Mesothelial cell of epicardium (in vitro differentiated cells): ENCODE measurements at places on chromosomes 1 and 21.

DNA sequence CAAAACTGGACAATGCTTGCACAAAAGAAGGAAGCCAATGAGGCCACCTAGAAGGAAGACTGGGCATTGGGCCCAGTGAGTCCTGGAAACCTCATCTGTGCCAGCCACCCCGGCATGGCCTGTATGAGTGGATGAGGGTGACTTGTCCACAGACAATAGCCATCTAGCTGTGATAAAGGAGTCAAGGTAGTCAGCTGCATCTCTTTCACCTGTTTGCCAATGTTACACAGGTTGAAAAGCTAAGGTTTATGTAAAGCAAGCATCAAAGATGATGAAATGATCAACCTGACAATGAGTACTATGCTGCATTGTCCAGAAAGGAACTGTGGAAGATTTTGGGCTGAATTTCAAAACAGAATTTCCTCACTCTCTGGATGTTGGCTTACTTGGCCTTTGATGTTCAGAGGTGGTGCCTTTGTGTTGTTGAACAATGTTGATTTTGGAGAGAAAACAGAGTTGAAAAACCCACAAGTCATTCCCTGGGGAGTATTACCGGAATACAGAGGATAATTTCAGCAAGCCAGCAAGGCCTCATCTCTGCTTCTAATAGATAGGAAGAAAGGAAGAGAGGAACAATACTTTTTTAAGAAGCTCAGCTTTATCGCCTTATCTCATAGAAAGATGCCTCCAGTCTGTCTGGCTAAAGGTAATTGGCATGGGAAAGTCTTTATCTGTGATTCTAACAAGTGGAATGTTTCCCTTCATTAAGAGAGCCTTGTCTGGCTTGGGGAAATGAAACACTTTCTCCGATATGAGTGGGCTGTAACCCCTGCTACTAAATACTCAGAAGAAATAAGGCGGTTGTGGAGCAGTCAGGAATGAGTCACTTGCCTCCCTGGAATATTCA, 11.4 kb upstream of the SELE start:
- no peak for DNase-seq

DNA sequence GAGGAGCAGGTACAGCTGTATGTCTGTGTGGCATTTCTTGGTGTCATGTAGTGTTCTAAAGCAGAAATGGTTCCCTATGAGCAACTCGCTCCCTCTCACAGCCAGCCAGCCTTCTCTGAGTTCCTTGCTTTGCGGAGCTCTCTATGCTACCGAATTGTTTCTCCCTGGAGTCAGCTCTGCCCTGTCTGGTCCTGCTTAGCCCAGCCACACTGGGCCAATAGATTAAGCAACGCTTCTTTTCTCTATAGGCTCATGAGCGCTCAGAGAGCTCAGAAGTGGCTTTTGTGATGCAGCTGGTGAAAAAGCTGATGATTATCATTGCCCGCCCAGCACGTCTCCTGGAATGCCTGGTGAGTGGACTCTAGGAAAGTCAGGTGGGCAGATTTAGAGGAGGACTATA, 113.1 kb downstream of the PIK3R3 start:
- DNase-seq: no peak

DNA sequence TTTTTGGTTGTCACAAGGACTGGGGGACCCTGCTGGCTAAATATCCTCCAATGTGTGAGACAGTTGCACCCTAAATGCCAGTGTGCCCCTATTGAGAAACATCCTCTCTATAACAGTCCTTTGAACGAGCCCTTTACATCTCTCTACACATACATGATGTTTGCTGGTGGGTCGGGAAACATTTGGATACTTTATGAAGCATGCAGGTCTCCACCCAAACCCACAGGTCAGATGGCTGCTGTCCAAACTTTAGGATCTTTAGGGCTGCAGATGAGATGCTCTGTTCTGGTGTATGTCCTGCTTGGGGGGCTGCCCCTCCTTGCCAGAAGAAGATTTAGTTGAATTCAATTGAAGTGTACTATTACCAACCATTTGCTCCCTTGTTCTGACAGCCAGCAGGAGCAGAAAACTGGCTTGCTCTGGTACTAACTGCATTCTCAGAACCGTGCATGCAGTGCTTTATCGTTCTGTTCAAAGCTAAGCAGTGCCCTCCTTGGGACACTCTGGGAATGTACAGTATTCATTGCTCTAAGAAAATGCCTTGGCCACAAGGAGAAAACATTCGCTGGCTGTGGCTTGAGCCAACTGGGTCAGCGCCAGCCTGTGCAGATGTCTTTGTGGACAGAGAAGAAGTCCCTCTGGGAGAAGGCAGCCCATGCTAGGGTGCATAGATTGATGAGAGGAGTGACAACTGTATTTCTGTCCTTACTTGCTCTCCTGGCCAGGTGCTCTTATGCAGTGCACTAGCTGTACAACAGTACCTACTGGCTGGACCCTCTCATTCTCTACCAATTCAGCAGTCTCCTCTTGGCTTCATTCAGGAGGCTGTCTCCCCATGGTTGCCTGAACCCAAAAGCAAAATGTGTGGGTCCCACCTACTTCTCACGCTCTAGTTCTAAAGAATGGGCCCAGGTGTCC, 61.4 kb upstream of the DIRAS3 start:
- DNase-seq: no peak

DNA sequence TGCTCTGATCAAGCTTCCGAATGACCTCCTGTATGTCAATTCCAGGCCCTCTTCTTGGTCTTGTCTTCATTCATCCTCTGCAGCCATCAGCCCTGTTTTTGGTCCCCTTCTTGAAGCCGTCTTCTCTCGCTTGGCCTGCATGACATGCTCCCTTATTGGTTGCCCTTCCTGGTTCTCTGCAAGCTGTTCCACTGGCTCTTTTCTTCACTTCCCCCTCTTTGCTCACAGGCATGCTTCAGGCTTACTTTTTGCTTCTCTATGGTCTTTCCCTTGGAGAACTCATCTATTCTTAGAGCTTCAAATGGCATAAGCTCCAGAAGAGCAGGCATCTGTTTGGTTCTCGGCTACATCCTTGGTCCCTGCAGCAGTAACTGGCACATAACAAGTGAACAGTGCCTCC, 38.8 kb downstream of the PDPN start:
- no peak for DNase-seq

DNA sequence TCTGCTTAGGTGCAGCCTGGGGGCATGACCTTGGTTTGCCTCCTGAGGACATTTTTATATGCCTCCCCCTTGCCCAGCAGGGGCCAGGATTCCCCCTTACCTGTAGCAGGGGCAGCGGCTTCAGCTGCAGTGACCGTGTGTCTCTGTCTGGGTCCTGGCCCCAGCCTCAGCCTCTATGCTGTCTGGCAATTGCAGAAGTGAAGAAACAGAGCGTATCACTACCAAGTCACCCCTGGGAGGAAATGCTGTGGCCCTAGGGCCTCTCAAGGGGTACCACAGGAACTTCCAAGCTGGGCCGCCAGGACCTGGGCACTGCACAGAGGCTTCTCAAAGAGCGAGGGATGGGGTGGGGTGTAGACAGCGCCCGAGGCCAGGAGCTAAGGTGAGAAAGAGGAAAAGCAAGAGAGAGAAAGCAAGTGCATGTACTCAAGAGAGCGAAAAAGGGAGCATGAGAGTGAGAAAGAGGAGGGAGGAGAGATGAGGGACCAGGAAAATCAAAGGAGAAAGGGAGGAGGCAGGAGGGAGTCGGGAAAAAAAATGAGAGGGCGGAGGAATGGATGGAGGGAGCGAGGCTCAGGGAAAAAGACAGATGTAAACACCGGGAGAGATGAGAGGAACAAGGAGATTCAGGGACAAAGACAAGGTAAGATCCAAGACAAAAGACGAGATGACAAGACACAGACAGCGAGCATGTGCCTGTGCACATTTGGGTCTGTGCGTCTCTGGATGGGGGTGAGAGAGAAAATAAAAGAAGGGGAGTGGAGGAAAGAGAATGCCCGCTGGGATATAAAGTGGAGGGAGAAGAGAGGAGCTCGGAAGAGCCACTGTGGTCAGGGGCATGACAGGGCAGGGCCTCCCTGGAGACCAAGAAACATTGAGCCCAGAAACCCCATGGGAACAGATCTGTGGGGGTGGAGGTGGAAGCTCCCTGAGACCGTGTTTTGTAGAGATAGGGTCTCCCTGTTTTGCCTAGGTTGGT, at the start of gene PTAFR:
Gene PTAFR, minus strand, starts transcription at position 199 of the 979 bp plus-strand sequence. CDS start 25,669 bp downstream, outside the sequence.
- no peak for DNase-seq

DNA sequence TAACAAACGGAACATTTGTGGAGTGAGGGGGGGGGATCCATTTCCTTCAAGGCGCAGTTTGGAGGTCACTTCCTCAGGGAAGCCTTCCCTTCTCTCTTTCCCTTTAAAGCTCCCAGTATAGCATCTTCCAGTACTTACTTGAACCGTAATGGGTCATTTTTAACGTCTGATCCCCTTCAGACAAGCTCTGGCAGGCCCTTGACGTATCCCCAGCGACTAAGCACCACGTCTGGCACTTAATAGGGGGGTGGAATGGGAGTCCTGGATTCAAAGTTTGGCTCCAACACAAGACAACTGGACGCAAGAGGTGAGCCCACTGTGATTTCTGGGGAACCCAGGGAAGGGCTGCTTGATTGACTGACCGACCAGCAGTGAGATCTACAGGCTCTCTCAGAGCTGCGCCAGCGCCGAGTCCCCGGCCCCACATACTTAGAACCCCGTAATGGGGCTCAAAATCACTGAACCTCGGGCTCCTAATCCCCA, 441 bp downstream of the YARS1 start:
- DNase-seq: no peak

GRCh38 chr1:161182214-161182613, 4.9 kb upstream of the B4GALT3 start:
- DNase-seq: no peak

DNA sequence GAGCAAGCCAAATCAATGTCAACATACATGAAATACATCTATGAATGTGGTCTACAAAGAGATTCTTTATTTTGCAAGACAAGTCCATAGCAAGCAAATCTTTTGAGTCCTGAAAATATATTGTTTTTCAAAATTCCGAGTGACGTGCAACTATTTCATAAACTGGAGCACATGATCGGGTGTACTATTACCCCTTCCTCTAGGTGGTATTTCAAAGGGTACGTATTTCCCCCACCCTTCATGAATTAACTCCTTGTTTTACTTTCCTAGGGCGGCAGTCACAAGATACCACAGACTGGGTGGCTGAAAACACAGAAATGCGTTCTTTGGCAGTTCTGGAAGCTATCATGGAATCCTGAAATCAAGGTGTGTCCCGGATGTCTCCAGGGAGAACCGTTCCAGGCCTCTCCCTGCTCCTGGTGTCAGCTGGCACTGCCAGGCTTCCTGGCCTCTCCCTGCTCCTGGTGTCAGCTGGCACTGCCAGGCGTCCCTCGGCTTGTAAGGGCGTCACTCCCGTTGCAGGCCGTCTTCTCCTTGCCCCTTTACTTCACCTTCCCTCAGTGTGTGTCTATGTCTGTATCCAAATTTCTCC, 55.3 kb downstream of the RIPK4 start:
- DNase-seq: no peak

- DNase-seq: no peak
These were observed 2.3 kb upstream of the RIPK4 start for GRCh38 chr21:41769111-41769510.

DNA sequence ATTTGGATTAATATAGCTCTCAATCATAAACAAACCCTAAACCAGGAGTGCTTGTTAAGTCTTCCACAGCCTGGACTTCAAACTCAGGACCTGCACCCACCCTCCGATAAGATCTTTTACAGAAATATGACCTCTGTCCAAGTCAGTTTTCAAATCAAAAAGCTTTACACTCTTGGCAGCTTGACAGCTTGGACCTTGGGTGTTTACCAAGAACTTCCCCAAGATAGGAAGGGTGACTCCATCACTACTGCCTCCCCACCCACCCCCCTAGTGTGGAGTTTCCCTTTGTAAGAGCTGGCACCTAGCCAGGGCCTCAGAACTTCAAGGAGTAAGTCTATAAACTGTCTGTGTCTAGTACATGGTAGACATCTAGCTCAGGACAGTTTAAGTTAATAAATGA, 9.6 kb downstream of the BCAR3 start:
- DNase-seq: no peak

GRCh38 chr21:42006765-42007164, 3.4 kb downstream of the ZBTB21 start:
- DNase-seq: no peak

DNA sequence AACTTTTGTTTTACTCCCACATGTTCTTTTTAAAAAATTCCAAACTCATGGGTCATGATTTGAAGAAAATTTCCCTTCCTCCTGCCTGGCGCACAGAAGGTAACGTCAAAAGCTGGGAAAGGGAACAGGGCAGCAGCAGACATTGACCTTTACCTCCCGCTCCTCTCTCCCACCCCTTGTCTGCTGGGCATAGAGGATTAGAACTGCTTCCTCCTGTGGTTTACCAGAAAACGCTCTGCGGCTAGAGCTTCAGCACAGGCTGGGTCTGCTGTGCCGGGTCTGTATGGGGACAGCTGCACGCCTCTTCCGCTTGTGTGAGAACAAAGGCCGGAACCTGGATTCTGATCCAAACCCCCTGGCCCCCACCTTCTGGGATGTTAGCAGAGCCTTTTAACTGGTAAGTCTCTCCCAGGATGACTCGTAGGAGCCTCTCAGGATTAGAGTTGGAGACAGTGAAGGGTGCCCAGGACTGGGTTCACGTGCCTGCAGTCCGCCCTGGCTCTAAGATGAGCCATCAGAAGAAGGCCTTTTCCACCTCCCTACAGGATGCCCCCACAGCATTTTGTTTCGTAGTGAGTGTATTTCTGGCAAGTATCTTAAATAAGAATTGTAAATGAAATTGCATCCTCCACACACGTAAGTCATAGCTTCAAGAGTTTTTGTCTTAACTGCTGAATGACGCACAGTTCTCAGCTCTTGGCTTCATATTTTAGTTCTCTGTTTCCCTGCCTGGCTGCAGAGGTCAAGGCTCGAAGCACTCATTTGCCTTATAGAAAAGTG, 5.2 kb downstream of the H6PD start:
- no peak for DNase-seq
